ENCODE measurements at places on chromosomes 1 and 21.

- no peak for DNase-seq
- H3K36me3 ChIP-seq = no peaks in the 10 kb centered on the region
- no peak overlapping the region for H3K27ac ChIP-seq
- no peaks in the 10 kb centered on the region for H3K27me3 ChIP-seq
- H3K4me3 ChIP-seq = no peak overlapping the region
Measured at GRCh38 chr1:83807821-83808220, 191.1 kb downstream of the TTLL7 start.

GRCh38 chr1:68725001-68725752, 228.3 kb upstream of the DEPDC1 start:
- no peak overlapping the region for H3K4me3 ChIP-seq
- H3K4me1 ChIP-seq = no peaks in the 10 kb centered on the region
- DNase-seq = no peak
- no peaks in the 10 kb centered on the region for H3K36me3 ChIP-seq
- no peaks in the 10 kb centered on the region for H3K27me3 ChIP-seq
- H3K27ac ChIP-seq = no peak overlapping the region

DNA sequence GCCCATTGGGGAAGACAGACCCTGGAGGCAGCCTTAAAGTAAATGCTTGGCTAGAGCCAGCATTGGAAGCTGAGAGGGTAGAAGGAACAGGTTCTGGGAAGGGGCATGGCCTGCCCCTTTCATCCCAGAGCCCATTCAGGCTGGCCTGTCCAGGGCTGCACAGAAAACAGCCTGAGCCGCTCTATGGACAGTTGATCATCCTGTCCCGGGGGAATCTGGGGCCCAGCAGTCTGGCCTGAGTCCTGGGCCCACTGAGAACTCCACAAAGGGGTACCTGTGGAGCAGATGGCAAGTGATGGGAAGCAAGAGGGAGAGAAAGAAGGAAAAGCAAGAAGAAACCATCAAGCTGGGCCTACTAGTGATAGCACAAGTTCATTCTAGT, 13.2 kb downstream of the TMEM81 start:
- H3K27ac ChIP-seq = no peak overlapping the region
- no peaks in the 10 kb centered on the region for H3K4me1 ChIP-seq
- H3K27me3 ChIP-seq = no peaks in the 10 kb centered on the region
- no peaks in the 10 kb centered on the region for H3K36me3 ChIP-seq
- no peak for DNase-seq
- no peak overlapping the region for H3K4me3 ChIP-seq

DNA sequence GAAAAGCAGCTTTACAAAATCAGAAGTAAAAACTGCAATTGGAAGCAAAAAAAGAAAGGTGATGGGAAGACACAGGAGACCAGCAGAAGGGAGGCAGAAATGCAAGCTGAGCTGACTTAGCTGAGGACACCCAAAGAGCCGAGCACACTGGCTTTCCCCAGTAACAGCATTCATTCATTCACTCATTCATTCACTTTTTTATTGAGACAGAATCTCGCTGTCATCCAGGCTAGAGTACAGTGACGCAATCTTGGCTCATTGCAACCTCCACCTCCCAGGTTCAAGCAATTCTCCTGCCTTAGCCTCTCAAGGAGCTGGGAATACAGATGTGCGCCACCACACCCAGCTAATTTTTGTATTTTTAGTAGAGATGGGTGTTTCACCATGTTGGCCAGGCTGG, 8.2 kb downstream of the ANGPTL7 start:
- DNase-seq = no peak
- peaks cover 56% of the 10 kb centered on the region for H3K36me3 ChIP-seq
- H3K4me3 ChIP-seq = no peak overlapping the region
- no peak overlapping the region for H3K27ac ChIP-seq
- no peaks in the 10 kb centered on the region for H3K27me3 ChIP-seq

DNA sequence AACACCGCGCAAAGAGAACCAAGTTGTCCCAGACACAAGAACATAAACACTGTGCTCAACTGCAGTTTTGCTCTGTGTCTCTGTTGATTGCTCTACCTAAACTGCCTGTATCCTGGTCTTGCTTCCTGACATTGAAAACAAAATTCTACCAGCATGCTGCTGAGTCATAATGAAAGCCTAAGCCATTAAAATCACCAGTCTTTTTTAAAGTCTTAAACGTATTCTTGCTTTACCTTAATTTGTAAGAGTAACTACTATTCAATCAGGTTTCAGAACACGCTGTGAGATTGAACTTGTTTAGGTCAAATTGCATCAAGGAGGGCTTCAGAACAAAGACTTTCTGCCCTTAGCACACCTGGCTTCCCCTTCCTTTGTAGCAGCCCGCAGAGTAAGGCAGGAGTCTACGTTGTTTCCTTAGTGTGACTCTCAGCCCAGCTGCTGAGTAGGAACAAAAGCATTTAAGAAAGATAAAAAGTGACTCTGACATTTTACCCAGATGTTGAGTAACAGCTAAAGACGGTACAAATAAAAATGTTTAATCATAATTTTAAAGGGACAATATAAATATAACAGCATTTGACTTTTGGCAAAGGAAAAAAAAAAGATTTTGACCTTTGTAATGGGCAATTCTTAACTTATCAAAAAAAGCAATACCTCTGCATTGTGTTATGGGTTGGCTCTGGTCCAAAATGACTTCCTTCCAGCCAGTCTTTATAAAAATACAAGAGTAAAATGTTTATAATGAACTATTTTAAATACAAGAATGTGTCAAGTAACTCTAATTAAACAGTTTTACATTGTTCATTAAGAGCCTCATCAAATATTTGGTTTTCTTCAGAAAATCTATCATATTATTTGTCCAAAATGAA, 186.9 kb upstream of the ADGRL4 start:
- H3K36me3 ChIP-seq = no peaks in the 10 kb centered on the region
- no peak overlapping the region for H3K4me3 ChIP-seq
- H3K27ac ChIP-seq = no peak overlapping the region
- no peaks in the 10 kb centered on the region for H3K27me3 ChIP-seq
- no peaks in the 10 kb centered on the region for H3K4me1 ChIP-seq

DNA sequence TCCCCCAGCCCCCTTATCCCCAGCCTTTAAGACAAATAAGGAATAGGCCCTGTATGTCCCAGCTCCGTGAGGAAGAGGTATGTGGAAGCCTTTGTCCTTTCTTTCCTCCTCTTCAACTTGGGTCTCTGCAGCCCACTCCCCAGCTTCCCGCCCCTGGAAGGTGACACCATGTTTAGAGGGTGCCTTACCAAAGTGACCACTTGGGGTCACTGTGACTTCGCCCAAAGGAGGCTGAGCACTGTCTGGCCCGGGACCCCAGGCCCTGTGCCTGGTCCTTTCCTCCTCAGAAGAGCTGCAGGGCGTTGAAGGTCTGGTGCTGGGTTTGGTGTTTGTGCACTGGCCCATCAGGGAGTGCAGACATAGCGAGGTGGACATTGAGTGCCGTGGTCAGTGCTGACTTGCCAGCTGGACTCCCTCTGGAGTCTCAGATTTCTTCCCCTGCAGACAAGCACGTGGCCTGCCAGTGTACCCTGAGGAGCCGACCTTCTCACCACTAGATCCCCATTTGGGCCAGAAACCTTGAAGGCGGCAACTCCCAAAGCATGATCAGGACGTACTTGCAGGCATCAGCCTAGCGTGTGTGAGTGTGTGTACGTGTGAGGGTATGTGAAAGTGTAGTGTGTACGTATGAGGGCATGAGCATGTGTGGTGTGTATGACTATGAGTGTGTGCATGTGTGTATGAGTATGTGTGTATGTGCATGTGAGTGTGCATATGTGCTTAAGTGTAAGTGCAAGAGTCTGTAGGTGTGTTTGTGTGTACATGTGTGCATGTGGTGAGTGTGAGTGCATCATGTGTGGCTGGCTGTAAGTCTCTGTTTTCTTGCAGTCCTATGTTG, 181.4 kb upstream of the KIAA0040 start:
- H3K27ac ChIP-seq = no peak overlapping the region
- H3K36me3 ChIP-seq = no peaks in the 10 kb centered on the region
- H3K27me3 ChIP-seq = peaks cover 10% of the 10 kb centered on the region
- H3K4me3 ChIP-seq = no peak overlapping the region

GRCh38 chr1:25204797-25205480, 27.4 kb downstream of the SYF2 start:
- H3K27ac ChIP-seq = no peak overlapping the region
- no peak overlapping the region for H3K4me3 ChIP-seq
- no peaks in the 10 kb centered on the region for H3K4me1 ChIP-seq
- H3K27me3 ChIP-seq = peaks cover 24% of the 10 kb centered on the region
- DNase-seq = no peak

- DNase-seq = no peak
- no peak overlapping the region for H3K27ac ChIP-seq
- H3K4me1 ChIP-seq = peaks cover 6% of the 10 kb centered on the region
- no peaks in the 10 kb centered on the region for H3K36me3 ChIP-seq
Measured at GRCh38 chr1:180614730-180615129, 17.1 kb upstream of the XPR1 start.

DNA sequence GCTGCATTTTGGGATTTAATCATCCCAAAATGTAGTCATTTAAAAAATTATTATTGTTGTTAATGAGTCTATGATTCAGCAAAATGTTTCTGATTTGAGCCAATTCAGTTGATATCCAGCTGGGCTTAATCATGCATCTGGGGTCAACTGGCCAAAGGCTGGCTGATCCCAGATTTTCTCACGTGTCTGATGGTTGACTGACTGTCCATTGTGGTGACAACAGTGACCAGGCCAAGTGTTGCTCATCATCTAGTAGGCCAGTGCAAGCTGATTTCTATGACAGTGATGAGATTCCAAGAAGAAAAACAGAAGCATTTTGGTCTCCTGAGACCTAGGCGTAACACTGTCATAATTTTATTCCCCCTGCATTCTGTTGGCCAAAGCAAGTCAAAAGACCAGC, 80.1 kb upstream of the ZC3H11B start:
- no peaks in the 10 kb centered on the region for H3K36me3 ChIP-seq
- H3K27ac ChIP-seq = no peak overlapping the region
- H3K4me1 ChIP-seq = no peaks in the 10 kb centered on the region
- no peaks in the 10 kb centered on the region for H3K27me3 ChIP-seq
- no peak overlapping the region for H3K4me3 ChIP-seq
- no peak for DNase-seq

- H3K4me3 ChIP-seq = no peak overlapping the region
- H3K27me3 ChIP-seq = peaks cover 11% of the 10 kb centered on the region
- no peaks in the 10 kb centered on the region for H3K4me1 ChIP-seq
- no peak for DNase-seq
Measured at GRCh38 chr1:98453066-98453465, 208.5 kb upstream of the SNX7 start.

DNA sequence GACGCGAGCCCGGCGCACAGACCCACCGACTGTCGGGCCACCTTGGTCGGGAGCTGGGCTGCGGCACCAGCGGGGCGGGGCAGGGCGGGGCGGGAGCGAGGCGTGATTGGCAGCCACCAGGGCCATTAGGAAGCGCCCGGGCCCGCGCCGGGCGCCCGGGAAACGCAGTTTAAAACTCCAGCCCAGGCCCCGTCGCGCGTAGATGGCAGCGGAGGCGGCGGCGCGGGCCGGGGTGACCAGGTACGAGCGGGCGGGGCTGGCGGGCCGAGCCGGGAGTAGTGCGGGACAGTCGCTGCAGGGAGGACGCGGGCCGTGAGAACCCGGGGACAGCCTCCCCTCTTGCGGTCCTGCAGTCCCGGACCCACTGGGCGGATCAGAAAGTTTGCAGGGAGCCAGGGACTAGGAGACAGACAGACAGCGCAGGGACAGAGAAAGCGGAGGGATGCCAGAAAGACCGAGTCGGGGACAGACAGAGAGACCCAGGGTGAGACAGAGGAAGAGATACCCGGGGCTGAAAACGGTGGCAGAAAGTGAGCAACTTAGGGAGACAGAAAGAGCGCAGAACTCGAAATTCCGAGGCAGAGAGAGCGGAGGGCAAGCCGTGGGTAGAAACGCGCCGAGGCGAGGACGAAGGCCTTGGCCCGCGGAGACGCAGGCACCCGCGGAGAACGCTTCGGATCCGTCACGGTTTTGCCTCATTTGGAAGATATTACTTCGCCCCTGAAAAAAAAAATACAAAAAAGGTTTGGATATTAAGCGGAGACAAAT, at the start of gene DMBX1:
Gene DMBX1 (plus strand): TSS at position 199 of the 768 bp plus-strand sequence. CDS start 17,175 bp downstream, outside the sequence.
- peak; percentile 20 for DNase-seq
- H3K4me3 ChIP-seq = peak within 1 kb of the TSS; percentile 67
- H3K4me1 ChIP-seq = peaks cover 17% of the 10 kb centered on the region
- peaks cover 90% of the 10 kb centered on the region for H3K27me3 ChIP-seq

DNA sequence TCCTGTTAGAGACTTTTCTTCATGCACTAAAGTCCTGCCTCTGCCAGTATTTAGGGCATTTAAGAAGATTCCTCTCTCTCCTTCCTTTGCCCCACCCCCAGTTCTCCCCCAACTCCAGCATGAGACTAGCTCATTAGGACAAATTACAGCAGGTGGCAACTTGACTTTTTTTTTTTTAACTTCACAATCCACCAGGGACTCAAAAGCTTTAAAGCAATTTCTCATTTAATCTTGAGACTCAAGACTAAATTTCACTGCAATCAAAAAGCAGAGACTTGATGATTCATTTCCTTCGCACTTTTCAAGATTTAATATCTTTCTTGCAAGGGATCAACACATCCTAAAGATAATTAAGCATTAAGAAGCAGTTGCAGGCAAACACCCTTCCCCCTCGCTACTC, 74.9 kb downstream of the WLS start:
- H3K27me3 ChIP-seq = peaks cover 4% of the 10 kb centered on the region
- H3K4me1 ChIP-seq = no peaks in the 10 kb centered on the region
- no peak for DNase-seq
- no peaks in the 10 kb centered on the region for H3K36me3 ChIP-seq
- no peak overlapping the region for H3K4me3 ChIP-seq

GRCh38 chr1:212284332-212284743, 872 bp upstream of the PPP2R5A start:
- H3K4me1 ChIP-seq = peaks cover 22% of the 10 kb centered on the region
- DNase-seq = no peak
- peak overlapping the region; percentile 94 for H3K4me3 ChIP-seq
- H3K27ac ChIP-seq = peak overlapping the region; percentile 97
- H3K27me3 ChIP-seq = no peaks in the 10 kb centered on the region

- H3K4me1 ChIP-seq = peaks cover 14% of the 10 kb centered on the region
- no peaks in the 10 kb centered on the region for H3K27me3 ChIP-seq
- H3K36me3 ChIP-seq = peaks cover 63% of the 10 kb centered on the region
- peak overlapping the region; percentile 38 for H3K27ac ChIP-seq
- no peak overlapping the region for H3K4me3 ChIP-seq
Measured at GRCh38 chr1:18908911-18909771, 6.8 kb upstream of the ALDH4A1 start.

DNA sequence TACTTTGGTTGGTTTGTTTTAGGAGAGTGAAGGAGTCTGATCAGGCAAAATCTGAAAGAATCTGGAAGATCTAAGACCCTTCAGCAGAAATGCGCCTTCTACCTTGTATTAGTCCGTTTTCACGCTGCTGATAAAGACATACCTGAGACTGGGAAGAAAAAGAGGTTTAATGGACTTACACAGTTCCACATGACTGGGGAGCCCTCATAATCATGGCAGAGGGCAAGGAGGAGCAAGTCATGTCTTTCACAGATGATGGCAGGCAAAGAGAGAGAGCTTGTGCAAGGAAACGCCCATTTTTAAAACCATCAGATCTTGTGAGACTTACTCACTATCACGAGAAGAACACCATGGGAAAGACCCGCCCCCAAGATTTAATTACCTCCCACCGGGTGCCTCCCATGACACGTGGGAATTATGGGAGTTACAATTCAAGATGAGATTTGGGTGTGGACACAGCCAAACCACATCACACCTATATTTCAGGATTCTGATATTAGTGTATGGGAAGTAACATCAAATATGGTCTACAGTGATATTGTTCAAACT, 99.3 kb downstream of the GLUL start:
- peaks cover 2% of the 10 kb centered on the region for H3K4me1 ChIP-seq
- H3K4me3 ChIP-seq = no peak overlapping the region
- DNase-seq = no peak
- peaks cover 6% of the 10 kb centered on the region for H3K27me3 ChIP-seq
- H3K27ac ChIP-seq = no peak overlapping the region
- H3K36me3 ChIP-seq = no peaks in the 10 kb centered on the region

All from activated T-helper 2 cell treated with anti-CD3 and anti-CD28 coated beads, Interferon-gamma antibody, Interleukin-2, Interleukin-4, amounts not matched to agents 10 μg/mL and 5 μg/mL and 100 μg/mL, durations not matched to agents 14 hours and 24 hours and 36 hours (primary cell).